Uterine smooth muscle cell (primary cell): ENCODE measurements at places on chromosomes 1 and 21. TPM values are rescaled to one million over a fixed set of nuclear protein-coding genes. Genes with fewer than 3 reads are reported as not detected.

LRRC7 gene
- not detected in 2 replicates for total RNA-seq

OR2T33 gene
- total RNA-seq = not detected in 2 replicates

KRTAP21-2 gene
- total RNA-seq = not detected in 2 replicates

RNF207 gene
- 12.1 and 16.4 TPM in 2 replicates for total RNA-seq

NUP210L gene
- total RNA-seq = under 0.01 and 0.12 TPM in 2 replicates

PPM1J gene
- total RNA-seq = 1.1 and 1.8 TPM in 2 replicates

FALEC gene
- total RNA-seq = 0.25 and 0.77 TPM in 2 replicates

C1orf87 gene
- total RNA-seq = not detected in 2 replicates

CFHR3 gene
- total RNA-seq = not detected in 2 replicates

DDR2 gene
- total RNA-seq = 230 and 316 TPM in 2 replicates

SEC22B gene
- 49.0 and 68.2 TPM in 2 replicates for total RNA-seq

WNT3A gene
- not detected in 2 replicates for total RNA-seq

BCAS2 gene
- 48.1 and 61.5 TPM in 2 replicates for total RNA-seq

GREM2 gene
- 1.00 and 1.9 TPM in 2 replicates for total RNA-seq

MAP10 gene
- 2.7 and 3.1 TPM in 2 replicates for total RNA-seq

AKT3 gene
- total RNA-seq = 46.9 and 66.9 TPM in 2 replicates

ADAMTS5 gene
- total RNA-seq = 4.0 and 4.2 TPM in 2 replicates

LORICRIN gene
- not detected in 2 replicates for total RNA-seq

GNAT2 gene
- 0.33 TPM in 1 of 2 replicates, not detected in the other for total RNA-seq

ISG20L2 gene
- 5.0 and 5.5 TPM in 2 replicates for total RNA-seq

FCAMR gene
- not detected in 2 replicates for total RNA-seq

TIE1 gene
- total RNA-seq = 67.9 and 127 TPM in 2 replicates

LCK gene
- total RNA-seq = not detected in 2 replicates

LCE3D gene
- not detected in 2 replicates for total RNA-seq

TRAF3IP3 gene
- not detected in 2 replicates for total RNA-seq

EPHA2 gene
- total RNA-seq = 30.3 and 38.4 TPM in 2 replicates

S100A3 gene
- total RNA-seq = 2.2 and 3.3 TPM in 2 replicates

PDZK1 gene
- 0.50 and 1.00 TPM in 2 replicates for total RNA-seq

CRYAA gene
- total RNA-seq = not detected in 2 replicates

KDF1 gene
- total RNA-seq = not detected in 2 replicates

SYT2 gene
- under 0.01 TPM in 1 of 2 replicates, not detected in the other for total RNA-seq

SH2D1B gene
- under 0.01 TPM in 1 of 2 replicates, not detected in the other for total RNA-seq

SAMD11 gene
- total RNA-seq = 6.2 and 6.4 TPM in 2 replicates

PLA2G2C gene
- total RNA-seq = under 0.01 TPM in 1 of 2 replicates, not detected in the other

RNU1-2 gene
- total RNA-seq = under 0.01 and 2,224 TPM in 2 replicates

DIO1 gene
- not detected in 2 replicates for total RNA-seq

STIL gene
- 5.5 and 15.6 TPM in 2 replicates for total RNA-seq
